ENCODE measurements at places on chromosomes 1 and 21.

- no peak for DNase-seq
Observed at GRCh38 chr1:64917328-64917861, 49.0 kb downstream of the JAK1 start.

- DNase-seq = no peak
Observed at GRCh38 chr1:9345922-9346321, 53.2 kb downstream of the SPSB1 start.

GRCh38 chr1:34511802-34512201 lies 243.0 kb upstream of the GJB5 start:
- no peak for DNase-seq

DNA sequence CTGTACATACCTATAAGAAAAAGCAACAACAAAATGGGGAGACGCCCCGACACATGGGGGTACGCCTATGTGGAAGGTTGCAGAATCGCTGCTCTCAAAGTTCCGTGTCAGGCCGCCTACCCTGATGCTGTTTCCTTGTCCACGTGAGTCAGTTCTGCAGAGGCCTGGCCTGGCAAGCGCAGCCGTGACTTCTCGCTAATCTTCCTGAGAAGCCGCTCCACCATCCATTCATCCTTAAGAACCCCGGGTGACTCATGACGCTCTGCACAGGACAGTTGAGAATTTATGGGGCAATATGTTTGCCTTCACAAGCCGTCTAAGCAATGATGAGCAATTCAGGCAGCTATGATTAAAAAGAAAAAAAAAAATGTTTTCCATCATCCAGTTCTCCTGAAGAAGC lies 122.3 kb upstream of the TMPRSS2 start:
- DNase-seq = no peak

DNA sequence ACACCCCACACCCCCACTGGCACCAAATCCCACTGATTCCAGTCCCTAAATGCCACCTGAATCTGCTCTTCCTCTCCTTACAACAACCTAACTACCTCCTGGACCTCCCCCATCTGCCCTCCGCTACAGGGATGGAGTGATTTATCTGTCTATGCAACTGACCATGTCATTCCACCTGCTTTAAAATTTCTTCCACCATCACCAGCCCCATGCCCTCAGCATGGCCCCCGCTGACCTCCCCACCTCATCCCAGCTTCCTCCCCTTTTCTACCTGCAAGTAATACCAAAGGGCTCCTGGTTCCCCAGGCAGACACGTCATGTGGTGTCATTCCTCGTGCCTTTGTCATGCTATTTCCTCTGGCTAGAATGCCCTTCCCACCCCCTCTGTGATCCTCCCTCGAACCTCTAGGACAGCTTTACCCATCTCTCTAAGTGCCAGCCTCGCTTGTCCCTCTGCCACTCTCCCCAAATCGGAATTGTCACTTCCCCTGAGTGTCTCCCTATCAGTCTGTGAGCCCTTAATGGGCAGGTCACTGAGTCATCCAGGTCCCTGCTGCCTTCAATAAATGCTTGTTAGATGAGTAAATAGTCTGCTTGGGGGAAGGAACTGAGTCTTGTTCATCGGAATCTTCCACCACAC lies 3.7 kb downstream of the GJB4 start:
- no peak for DNase-seq

- DNase-seq = no peak
Observed at GRCh38 chr1:192053531-192053971, 104.7 kb upstream of the RGS18 start.

DNA sequence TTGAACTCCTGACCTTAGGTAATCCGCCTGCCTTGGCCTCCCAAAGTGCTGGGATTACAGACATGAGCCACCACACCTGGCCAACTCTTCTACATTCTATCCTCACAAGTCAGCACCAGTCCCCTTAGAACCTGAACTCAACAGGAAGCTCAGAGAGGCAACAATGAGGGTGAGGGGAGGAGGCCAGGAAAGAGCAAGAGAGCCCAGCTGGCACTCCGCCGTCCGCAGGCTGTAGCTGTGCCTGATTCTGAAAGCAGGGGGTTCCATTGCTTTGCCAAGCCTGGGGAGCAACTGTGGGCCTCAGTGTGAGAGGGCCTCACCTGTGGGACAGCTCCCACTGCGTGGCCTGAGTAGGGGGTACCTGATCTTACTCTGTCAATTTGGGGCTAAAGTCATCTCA lies 18.7 kb downstream of the STK40 start:
- DNase-seq = no peak

- DNase-seq = no peak
Observed at GRCh38 chr1:116287341-116288200, 85.5 kb upstream of the ATP1A1 start.

GRCh38 chr1:6962478-6962995 lies 177.3 kb downstream of the CAMTA1 start:
- no peak for DNase-seq

- peak; percentile 50 for DNase-seq
Observed at GRCh38 chr1:33180911-33181890, 642 bp downstream of the TRIM62 start.

DNA sequence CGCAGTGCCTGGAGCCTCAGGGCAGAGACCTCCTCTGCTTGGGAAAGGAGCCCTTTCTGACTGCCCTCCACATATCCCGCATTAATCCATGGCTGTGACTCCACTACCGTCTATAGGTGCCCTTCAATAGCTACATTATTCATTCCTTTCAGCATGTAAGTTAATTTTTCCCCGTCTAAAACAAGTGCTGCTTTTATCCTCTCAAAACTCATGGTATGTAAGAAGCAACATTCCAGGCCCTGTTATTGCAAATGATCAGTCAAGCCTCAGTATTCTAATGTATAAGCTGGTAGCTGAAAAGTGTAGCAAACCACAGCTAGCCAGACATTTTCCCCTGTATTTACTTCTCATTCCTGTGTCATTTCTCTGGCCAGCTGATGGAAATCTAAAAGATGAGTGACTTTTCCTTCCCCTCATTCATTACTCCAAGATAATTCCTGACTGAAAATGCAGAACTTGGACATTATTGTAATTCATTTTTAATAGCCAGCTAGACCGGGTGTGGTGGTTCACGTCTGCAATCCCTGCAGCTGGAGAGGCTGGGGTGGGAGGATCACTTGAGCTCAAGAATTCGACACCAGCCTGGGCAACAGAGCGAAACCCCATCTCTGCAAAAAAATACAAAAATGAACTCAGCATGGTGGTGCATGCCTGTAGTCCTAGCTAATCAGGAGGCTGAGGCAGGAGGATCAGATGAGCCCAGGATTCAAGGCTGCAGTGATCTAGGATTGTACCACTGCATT lies 88.5 kb upstream of the SOD1 start:
- DNase-seq = no peak

DNA sequence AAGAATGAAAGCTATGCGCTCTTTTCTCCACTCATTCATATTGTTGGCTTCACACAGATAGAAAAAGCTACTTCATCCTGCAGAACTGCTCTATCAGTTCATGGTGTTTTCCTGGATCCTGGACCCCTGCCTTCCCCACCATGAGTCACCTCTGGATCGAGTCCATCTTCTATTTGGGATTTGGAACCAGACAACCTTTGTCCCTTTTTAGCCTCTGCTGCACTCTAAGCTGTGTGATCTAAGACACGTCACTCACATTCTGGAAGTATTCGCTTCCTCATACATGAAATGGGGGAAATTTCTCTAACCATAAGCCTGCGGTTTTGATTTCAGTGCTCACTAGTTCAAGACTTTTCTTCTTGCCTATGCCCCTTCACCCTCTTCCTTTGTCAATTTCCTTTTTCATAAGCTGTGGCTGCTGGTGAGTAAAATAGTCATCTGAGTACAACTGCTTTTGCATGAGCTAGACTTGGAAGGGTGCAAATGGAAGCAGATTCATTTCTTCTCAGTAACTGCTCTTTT lies 14.1 kb upstream of the DEGS1 start:
- DNase-seq = no peak

DNA sequence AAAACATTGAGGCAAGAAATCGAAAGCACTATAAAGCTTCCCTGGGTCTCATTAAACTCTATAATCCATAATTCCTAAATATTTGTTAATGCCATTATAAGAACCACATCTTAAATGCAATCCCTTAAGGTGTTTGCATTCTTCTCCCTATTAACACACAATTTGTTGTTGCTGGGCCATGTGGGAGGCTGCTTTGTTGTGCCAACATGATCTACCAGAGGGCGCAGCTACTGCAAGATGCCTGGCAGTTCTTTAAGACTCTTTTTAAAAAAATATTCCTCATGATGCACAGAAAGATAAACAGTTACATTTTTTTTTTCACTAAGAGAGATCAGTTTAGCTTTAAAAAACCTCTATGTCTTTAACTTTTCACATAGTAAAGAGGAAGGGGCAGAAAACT lies 39.0 kb upstream of the BCAS2 start:
- DNase-seq = no peak

DNA sequence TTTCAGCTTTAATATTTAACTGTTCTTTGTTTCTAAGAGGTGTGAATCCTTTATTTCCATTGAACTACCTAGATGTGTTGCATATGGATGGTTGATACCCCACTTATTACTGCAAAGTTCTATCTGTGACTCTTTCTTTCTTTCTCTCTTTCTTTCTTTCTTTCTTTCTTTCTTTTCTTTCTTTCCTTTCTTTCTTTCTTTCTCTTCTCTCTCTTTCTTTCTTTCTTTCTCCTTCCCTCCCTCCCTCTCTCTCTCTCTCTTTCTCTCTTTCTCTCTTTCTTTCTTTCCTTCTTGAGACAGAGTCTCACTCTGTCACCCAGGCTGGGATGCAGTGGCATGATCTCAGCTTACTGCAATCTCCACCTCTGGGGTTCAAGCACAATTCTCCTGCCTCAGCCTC lies 34.1 kb downstream of the GABPB2 start:
- DNase-seq = no peak

- no peak for DNase-seq
Observed at GRCh38 chr1:217911908-217912307, 280.8 kb downstream of the SPATA17 start.

DNA sequence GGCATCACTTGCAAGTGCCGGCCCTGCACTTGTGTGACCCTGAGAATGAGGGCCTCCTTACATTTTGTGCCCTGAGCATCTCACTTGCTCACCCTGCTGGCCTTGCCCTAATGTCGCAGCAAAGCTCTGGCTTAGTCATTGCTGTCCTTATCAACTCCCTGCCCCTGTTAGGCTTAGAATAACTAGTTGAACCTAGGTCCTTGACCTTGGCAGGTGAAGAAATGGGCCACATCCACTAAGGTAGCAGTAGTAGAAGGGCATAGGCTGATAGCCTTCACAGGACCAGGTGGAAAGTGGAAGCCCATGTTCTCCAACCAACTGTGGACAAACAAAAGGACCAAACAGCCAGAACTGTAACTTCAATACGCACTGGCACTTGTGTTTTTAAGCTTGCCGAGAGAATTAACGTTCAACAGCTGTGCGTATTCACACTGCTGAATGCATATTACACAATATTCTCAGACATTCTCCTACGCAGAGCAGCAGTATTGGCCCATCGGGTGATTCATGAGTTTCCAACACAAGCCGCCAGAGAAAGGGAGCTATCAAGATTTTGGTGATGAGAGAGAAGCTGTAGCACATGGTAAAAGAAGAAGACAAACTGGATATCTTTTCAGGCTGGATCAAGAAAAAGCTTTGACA lies 27.7 kb upstream of the PTGFRN start:
- DNase-seq = no peak

DNA sequence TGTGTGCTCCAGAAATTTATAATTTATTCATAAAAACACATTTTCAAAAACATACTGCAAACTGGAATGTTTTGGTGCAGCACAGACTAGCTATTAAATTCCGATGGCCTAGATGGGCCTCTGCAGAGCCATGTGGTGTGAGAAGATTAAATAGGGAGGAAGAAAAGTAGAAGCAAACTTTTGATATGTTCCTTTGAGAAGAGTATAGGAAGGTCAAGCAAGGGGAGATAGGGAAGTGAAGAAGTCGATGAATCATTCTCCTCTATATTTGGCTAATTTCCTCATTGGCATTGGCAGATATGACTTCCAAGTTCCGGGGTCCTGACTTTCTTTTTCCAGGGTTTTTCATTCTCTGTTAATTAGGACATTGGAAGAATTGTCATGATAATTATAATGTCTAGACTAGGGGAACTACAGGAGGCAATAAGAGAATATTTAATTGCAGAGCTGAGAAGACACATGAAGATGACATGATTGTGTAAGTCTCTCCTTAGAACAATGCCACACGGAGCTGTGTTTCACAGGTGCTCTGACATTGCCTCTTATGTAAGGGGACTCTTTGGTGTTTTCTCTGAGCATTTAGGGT lies 19.3 kb upstream of the ZNF326 start:
- DNase-seq = no peak

- no peak for DNase-seq
Observed at GRCh38 chr1:157404614-157405013, 147.7 kb downstream of the FCRL5 start.

GRCh38 chr1:210143465-210144062 lies 89.0 kb upstream of the SERTAD4 start:
- DNase-seq = no peak
